ENCODE measurements at places on chromosomes 11 and 22.
A peak's percentile ranks its signal among the peaks of the same experiment; 100 is the strongest.

DNA sequence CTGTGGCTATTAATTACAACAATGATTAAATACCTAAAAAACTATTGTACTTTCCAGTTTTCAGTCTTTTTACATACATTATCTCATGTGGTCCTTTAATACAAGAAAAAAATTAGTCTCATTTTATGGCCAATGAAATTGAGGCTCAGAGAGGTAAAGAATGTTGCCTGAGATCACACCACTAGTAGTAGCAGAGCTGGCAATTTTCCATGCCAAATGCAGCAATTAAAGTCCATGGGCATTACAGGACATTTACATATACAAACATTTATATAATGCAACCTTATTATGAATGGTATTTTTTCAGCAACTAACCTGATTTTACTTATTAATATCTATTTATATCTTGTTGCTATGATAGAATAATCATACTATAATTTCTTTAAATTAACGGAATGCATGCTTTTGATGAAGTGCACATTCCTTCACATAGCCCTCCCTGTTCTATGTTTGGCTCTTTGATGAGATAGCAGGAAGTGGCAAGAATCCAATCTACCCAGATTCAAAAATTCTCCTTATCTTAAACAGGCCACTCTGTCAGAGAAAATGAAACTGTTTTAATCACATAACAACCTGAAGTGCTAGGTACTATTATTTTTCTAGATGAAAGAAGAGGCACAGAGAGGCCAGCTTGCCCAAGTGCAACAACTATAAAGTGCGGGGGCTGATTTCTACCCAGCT, 120.9 kb upstream of the LDLRAD3 start:
- DNase-seq: no peak

DNA sequence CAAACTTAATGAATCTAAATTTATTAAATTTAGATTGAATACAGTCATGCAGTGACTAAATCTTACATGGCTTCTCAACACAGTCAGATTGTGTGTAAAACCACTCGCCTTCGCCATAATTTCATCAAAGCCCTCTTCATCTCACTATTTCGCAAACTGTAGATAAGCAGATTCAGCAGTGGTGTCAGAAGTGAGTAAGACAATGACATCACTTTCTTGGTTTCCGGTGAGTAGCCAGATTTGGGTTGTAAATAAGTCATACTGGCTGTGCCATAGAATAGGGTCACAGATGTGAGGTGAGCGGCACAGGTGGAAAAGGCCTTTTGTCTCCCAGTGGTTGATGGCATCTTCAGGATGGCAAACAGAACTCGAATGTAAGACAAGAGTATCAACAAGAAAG, 3.4 kb downstream of the OR10A6 start:
- DNase-seq: no peak

DNA sequence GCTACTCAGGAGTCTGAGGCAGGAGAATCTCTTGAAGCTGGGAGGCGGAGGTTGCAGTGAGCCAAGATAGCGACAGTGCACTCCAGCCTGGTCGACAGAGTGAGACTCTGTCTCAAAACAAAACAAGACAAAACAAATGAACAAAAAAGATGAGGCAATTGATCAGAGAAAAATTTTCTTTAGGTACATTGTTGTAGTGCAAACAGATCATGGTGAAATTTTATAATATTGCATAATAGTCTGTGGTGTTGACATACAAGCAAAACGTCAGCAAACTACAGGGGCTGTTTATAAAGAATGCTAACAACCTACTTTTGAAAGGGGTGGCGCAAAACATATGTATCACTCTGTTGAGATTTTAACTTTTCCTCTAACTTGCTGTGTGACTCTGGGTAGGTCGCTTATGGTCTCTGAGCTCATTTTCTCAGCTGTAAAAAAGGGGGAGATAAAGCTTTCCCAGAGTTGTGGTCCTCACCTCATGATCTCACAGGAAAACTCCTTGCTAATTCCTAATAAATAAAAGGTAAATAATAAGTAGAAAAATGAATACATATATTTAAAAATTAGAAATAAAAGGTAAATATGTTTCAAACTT, 64.8 kb upstream of the NUP160 start:
- no peak for DNase-seq

DNA sequence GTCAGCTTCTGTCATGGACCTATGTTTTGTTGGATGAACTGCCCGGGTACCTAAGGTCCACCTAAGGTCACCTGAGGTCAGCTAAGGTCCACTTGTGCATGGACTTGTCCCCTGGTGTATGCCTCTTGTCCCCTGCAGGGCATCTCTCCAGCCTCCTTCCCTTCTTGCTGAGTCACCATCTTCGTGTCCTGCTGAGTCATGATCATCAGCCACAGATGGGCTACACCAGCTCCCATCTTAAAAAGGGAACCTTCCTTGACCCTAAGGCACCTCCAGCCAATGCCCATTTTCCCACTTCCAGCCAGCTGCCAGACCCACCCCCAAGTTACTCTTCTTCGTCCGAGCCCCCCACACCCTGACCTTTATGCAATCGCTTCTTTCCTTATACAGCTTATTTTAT, 544.9 kb downstream of the TBC1D22A start:
- DNase-seq: no peak

DNA sequence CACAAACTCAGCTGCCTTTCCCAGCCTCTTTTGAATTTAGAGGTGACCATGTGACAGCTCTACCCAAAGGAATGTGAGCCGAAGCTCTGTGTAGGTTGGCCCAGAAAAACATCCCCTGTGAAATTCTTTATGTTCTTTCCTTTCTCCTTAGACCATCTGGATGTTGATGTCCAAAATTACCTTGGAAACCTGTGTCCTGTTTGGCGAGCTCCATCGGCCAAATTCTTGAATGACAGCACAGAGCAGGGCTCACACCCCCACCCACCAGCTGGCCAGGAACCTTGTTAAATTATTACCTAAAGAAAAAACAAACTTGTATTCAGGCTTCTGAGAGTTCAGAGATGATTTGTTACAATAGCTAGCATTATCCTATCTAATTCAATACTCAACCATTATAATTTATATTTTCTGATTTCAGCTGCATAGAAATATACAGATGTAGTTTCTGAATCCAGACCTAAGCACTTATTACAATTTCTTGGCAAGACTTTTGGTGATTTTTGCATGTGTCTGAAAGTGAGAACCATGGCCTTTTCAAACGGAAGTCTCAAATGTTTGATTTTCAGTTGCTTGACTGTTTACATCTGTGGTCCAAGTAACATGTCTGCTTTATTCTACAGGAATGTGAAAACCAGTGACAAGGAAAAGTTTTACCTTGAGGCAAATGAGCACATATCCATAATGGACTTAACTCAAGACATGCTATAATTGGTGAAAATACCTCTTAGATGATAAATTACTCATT, 554.2 kb downstream of the NTM start:
- no peak for DNase-seq

- DNase-seq: no peak
Measured at GRCh38 chr11:17865765-17866428, 131.3 kb downstream of the KCNC1 start.

DNA sequence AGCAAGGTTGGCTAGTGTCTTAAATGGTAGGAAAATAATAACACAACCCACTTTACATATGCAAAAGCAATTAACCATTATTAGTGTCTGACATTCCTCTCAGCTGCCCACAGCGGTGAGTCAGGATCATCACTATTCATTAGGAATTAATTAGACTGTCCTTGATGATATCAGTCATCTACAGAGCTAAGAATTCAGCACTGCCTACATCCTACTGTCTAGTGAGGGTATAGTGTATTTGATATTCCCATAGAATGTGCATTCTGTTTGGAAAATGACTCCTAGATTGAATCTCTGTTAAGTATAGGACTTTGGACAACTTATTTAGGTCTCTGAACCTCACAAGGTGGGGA, 82.2 kb downstream of the TEAD1 start:
- no peak for DNase-seq

DNA sequence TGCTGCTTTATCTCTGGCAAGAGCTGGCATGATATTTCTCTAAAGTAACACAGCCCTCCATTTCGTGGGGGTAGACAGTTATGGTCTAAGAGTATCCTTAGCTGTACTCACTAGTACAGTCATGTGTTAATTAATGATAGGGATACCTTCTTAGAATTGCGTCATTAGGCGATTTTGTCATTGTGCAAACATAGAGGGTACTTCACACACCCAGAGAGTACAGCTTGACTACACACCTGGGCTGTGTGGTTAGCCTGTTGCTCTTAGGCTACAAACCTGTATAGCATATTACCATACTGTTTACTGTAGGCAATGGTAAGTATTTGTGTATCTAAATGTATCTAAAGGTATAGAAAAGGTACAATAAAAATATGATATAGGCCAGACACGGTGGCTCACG, 17.0 kb downstream of the XRCC6 start:
- DNase-seq: no peak

GRCh38 chr11:128250482-128250881, 336.9 kb downstream of the ETS1 start:
- DNase-seq: no peak

DNA sequence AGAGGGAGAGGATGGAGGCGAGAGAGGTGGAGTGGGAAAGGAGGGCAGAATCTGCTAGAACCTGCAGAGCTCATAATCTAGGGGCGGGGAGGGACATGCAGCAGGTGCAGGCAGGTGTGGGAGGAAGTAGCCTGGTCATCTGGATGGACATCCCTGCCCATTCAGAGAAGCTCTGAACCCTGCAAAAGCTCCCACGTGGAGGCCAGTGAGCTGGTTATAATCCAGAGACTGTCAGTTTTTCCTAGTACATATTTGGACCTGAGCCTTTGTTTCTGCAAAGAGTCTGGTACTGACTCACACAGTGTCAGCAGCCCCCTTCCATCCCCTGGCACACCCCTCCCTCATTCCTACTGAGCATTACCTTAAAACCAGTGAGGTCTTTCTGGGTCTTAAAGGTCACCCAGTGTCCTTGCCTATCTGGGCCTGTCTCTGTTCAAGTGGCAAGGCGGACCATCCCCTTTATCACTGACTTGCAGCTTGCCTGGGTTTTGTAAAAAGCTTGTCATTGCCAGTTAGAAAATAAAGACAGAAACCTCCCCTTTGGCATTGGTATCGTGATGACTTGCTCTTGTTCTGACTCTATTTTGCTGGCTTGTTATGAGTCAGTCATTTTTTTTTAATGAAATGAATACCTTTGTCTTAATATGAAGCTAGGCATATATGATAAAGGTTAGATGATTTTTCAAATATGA, 26.1 kb downstream of the PTPRJ start:
- no peak for DNase-seq

DNA sequence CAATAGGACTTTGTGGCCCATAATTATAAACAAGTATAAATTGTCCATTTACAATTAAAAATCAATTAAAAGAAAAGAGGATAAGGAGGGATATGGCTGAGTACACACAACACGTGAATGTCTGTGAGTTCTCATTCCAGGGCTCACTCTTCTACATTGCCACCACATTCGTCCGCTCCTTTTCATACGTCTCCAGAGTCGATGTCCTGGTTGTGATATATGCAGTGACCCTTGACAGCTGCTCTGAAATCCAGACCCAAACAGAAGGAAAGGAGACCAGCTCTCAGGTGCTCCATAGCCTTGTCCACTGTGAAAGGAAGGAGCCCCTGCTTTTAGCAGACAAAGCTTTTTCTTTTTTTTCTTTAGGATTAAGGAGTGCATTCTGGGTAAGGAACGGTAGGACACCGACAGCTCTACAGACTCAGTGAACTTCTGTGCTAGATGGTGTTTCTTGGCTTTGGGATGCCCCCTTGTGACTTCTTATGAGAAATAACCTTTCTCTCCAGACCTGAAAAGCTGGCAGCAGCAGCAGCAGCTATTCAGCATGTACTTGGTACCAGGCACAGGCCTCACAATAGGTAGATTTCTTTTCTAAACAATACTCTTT, 19.7 kb upstream of the DNAJB13 start:
- no peak for DNase-seq

GRCh38 chr11:9516113-9516512, 55.3 kb downstream of the ZNF143 start:
- no peak for DNase-seq

DNA sequence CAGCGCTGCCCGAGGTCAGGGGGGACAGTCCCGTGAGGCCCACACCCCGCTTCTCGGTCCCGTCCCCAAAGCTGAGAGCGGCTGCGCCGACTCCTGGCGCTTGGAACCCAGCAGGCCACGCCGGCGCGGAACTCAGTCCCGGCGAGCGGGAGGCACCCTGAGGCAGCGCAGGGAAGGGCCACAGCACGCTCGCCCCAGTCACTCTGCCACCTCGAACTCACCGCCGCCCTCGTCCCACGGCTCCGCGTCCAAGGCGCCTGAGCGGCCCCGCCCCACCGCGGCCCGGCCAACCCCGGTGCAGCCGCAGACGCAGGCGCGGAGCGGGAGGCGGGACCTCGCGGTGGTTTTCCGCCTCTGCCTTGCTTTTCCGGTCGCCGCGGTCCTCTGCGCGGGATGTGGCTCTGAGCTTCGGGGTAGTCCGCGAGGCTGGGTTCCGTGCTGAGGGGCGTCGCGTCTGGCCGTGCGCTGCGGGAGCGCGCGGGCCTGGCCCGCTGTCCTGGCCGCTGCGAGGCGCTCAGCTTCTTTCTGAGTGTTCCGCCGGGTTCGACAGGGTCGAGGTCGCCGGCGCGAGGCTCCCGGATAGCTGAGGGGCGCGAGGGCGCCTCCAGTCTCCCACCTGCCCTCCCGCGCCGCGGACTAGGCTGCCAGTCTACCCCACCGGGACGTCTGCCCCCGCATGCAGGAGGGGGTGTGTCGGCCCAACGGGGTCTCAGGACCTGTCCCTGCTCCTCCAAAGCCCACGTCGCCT, at the start of gene CDPF1:
TSS of gene CDPF1 (minus strand) at position 259 of the 748 bp plus-strand sequence. CDS start 2,009 bp downstream, outside the sequence.
- DNase-seq: peak; percentile 70

GRCh38 chr11:65439331-65440181, 17.0 kb downstream of the NEAT1 start:
- DNase-seq: no peak

DNA sequence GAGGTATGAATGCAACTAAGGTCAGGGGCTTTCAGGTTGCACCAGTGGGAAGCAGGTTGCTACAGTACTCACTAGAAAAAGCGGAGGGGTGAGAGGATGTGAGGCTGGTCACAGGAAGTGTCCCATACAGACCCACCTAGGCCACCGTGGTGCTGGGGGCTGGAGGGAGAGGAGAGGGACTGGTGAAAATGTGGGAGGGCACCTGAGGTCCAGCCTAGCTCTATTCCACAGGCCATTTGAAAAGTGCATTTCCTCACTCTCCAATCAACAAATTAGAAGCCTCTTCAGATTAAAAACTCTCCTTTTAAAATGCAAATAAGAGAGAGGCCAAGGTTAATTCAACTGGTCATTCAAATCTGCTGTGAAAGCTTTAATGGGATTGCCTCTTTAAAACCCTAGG, 38.6 kb upstream of the NCAM1 start:
- DNase-seq: no peak

Measured in right renal pelvis (tissue), 4 donors.